ENCODE measurements at places on chromosomes 7 and 10.
A peak's percentile ranks its signal among the peaks of the same experiment; 100 is the strongest.

DNA sequence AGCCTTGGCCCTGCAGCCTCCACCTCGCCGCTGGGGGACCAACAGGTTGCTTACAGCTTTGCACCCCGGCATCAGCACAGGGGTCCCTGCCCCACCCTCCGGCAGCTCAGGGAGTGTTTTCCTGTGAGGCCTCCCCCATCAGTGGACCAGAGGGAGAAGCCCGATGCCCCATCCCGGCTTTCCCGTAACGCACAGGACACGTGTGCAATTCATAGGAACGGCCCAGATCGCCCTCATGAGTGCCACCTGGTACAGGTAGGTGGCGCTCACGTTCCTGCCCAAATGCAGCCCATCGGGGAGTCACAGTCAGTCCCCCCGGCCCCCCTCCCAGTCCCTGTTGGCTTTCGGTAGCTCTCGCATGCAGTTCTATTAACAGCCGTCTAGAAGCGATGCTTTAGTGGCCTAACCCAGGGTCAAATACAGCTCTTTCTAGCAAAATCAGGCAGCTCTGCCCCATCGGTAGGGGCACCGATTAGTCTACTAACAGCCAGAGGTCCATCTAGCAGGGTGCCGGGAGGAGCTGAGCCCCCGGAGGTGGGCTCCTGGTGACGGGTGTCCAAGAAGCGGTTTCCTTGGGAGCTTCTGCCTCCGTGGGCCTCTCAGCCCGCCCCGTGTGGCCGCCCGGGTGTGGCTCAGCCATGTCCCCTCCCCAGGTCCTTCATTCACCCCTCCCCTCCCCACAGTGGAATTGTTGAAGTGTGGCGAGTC lies 48.4 kb upstream of the GTF2IRD1 start:
- no peak overlapping the region for H3K4me3 ChIP-seq
- no peak overlapping the region for H3K27ac ChIP-seq
- DNase-seq: no peak

- peak overlapping the region; percentile 48 for H3K27ac ChIP-seq
- H3K4me3 ChIP-seq: no peak overlapping the region
- H3K27me3 ChIP-seq: no peaks in the 10 kb centered on the region
- DNase-seq: no peak
Observed at GRCh38 chr7:134690614-134691504, 44.2 kb downstream of the BPGM start.

GRCh38 chr10:13518076-13518692 lies 10.6 kb downstream of the BEND7 start:
- no peak overlapping the region for H3K27ac ChIP-seq
- no peak overlapping the region for H3K4me3 ChIP-seq
- DNase-seq: no peak
- H3K36me3 ChIP-seq: peaks cover 12% of the 10 kb centered on the region
- no peaks in the 10 kb centered on the region for H3K4me1 ChIP-seq

DNA sequence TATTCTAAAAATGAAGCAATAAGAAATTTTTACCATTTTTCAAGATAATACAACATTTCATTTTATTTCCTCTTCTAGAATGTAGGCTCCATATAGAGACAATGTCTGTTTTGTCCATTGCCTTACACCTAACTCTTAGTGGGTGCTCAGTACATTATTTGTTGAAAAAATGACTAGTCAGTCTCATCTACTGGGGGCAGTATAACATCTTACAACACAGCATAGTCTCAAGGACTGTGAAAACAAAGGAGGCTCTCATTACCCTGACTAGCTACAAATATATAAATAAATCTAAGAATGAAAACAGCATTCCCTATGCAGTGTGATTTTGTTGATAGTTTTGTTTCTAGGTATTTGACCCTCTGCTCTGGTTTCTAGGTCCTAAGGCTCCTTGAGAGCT lies 11.6 kb downstream of the CRPPA start:
- H3K27ac ChIP-seq: no peak overlapping the region
- peaks cover 9% of the 10 kb centered on the region for H3K4me1 ChIP-seq
- no peak overlapping the region for H3K4me3 ChIP-seq
- DNase-seq: no peak
- no peaks in the 10 kb centered on the region for H3K36me3 ChIP-seq
- no peaks in the 10 kb centered on the region for H3K27me3 ChIP-seq

All from lower lobe of right lung (tissue), 2 donors.